ENCODE measurements at places on chromosomes 1 and 21.

DNA sequence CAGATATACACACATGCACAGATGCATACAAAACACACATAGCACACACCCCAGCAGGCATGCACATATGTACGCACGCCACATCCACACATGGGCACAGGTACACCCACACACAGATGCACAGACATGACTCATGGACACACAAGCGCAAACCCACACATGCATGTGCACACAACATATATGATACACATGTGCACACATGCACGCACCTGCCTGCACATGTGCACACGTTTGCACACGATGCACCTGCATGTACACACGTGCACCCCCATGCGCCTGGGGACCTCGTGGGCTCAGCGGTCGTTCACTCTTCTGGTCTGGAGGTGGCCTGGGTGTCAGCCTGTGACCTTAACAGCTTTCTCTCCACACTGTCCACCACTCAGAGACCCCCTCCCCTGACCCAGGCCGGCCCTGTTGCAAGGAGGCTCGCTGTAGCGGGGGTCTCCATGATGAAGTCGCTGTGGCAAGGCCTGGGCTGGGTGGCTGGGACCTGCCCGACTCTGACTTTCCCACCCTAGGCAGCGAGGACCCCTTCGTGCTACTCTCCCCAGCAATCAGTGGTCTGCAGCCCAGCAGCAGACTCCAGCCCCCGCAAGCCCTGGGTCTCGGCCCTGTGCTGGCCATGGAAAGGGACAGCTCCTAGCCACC, 92.1 kb upstream of the TTC34 start:
- DNase-seq = no peak

DNA sequence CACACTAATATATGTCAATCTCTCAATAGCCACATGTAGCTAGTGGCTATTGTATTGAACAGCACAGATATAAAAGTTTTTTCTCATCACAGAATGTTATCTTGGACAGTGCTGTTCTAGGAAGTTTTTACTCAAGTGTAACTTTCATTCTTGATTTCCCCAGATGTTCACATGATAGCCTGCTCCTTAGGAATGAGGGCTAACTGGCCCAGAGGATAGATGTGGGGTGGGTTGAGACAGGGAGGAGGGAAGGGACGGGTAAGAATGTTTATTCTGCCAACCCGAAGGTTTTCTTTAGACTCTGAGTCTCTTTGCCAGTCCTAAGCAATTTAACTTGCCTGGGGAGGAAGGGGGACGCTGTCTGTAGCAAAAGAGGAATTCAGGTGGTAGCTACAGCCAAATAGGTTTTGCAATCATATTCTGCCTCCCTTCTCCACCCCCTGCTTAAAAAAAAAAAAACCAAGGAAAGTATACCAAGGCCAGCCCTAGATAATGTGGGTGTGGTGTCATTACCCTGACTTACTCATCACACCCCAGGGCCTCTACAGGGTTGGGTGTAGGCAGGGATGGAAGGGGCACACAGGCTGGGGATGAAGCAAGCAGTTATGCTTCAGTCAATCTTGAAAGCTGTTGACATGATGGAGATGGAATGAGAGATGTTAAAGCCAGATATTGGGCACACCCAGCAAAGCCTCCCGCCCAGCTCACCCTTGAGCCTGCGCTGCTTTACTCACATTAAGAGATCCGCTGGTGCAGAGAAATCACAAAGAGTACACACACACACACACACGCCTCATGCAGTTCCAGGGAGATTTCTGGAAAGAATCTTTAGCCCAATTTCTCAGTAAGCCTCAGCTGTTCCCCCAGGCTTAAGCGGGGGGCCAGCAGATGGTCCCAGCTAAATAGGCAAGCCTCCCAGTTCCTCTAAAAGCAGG, 59.9 kb downstream of the PLXNA2 start:
- no peak for DNase-seq

DNA sequence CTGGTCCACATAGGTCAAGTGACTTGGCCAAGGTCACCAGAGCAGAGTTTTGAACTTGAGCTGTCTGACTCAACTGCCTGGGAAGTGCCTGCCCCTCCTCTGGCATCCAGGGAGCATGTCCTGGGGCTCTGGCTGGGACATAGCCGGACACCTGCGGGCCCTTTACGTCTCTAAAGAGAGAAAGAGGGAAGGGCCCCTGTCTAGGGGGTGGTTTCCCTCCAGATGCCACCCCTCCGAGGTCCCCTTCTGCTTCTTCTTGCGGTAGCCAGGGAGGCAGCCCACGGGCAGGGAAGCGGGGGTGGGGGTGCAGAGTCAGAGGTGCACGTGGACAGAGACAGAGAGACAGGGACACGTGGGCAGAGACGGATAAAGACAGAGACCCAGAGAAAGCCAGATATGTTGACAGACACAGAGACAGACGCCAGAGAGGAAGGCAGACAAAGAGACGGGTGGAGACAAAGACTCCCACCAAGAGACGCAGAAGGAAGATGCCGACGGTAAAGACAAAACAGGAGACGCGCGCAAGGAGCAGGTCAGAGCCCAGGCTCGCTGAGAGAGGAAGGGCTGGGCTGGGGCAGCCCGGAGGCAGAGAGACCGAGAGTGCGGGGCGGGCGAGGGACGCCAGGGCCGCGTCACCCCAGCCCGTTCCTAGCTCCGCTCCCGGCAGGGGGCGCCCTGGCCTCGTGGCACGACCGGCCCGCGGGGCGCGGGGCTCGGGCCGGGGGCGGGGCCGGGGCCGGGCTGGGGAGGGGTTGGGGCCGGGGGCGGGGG, 458 bp upstream of the ALPL start:
- DNase-seq = peak; percentile 30

DNA sequence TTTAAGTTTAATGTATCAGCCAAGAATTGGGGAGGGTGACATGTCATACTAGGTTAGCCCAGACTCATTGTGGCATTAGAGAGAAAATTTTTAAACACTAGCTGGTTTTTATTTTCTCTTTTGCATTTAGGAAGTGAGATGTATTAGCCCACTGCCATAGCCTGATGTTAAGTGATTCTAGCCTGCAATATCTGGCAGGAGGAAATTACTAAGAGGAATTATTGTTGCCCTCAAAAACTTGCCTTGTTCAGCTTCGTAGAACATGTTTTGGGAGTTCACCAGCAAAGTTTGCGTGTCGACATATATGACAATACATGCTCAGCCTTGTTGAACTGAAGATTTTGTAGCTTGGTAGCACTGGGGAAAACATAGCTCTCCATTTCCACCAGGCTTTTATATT, 12.5 kb downstream of the ADAM30 start:
- DNase-seq = no peak

GRCh38 chr21:37166733-37167132, 93.7 kb downstream of the TTC3 start:
- DNase-seq = no peak

DNA sequence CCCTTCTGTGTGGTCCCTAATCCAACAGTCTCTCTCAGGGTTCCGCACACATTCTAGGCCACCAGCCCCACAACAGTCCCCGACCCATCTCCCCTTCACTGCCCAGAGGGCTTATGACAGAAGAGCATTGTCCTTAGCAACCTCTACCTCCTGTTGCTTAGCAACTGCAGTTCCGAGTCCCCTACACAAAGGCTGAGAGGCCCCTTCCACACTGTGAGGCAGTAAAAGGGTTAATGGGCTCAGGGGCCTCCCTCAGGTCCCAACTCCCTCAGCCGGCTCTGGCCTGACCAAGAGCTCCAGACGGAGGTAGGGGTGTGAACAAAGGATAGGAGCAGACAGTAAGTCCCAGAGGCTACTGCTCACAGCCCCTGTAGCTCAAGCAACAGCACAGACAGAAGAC, 4.3 kb downstream of the IGSF9 start:
- no peak for DNase-seq
